ENCODE measurements at places on chromosomes 12 and 14.

DNA sequence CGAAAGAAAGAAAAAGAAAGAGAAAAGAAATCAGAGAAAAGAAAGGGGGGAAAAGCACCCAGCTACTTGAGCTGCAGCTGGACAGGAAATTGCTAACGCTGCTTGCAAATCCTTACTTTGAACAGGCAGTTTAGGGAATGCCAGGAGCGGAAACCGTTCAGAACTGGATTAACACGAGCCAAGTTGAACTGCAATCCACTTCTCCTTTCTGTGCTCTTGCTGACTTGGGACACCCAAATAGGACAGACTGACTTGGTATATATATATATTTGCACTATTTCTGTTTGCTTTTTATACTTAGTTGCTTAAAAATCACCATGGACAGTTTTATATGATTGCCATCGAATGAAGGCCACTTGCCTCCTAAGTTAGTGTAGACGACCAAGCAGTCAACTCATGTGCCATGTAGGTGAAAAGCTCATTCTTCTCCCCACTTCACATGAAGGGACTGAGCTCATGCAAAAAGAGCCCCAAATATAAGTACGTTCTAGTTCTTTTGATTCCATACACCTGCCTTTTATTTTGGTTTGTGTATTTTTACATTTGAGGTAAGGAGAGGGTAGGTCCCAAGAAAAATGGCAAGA lies 5.5 kb downstream of the DUSP6 start:
- DNase-seq: peak; percentile 88

GRCh38 chr12:67916266-67916970 lies 72.8 kb upstream of the IFNG-AS1 start:
- DNase-seq: no peak

DNA sequence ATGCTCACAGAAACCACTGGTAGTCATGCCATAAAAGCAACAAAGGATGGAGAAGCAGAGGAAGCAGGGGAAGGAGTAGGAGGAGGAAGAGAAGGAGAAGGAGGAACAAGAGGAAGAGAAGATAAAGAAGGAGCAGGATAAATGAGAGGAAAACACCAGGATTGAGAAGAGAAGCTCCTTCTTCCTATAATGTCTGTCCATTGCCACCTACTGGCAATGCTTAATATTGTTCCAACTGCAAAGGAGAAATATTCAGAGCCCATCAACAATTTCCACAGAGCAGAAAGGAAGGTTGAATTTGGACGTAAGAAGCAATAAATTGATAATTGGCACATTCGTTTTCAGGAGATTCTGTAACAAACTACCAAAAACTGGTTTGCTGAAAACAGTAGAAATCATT lies 898.4 kb downstream of the SLC16A7 start:
- peak; percentile 24 for DNase-seq

DNA sequence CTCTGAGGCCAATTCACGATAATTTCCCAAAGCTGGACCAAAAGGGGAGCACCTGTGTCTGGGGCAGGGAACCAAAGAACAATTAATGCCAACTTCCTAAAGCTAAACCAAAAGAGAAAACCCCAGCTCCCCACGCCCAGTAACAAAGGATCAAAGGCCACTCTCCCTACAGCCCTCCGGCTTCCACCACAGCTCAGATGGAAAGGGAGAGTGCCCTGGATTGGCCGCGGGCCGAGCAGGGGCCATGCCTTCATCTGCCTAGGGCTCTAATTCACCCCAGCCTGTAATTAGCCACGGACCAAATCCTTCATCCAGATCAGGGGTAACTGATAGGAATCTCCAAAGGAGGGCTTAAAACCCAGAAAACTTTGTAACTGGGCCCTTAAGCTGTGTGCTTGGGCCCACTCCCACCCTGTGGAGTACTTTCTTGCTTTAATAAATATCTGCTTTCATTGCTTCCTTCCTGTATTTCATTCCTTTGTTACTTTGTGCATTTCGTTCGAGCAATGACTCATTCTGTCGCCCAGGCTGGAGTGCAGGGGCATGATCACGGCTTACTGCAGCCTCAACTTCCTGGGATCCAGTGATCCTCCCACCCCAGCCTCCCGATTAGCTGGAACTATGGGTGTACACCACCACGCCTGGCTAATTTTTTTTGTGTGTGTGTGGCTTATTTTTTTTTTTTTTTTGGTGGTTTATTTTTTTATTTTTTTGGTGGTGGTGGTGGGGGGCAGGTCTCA lies 65.5 kb upstream of the PPP4R3A start:
- DNase-seq: no peak

DNA sequence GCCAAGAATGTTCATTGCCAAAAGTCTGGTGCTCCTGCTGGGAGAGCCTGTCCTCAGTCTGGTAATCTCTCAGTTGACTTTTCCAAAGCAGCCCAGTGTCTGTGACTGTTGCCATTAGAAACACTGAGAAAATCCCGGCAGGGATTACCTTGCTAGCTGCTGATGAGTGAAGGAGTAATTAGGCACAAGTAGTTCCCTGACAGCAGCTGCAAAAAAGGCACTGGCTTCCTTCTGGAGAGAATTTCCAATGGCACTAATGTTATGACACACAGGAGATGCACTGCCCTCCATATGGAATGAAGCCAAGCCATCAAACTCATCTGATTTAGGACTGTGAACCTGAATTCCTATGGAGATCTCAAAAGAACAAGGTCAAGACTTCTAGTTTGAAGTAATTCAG lies 1321.2 kb upstream of the SEL1L start:
- no peak for DNase-seq

DNA sequence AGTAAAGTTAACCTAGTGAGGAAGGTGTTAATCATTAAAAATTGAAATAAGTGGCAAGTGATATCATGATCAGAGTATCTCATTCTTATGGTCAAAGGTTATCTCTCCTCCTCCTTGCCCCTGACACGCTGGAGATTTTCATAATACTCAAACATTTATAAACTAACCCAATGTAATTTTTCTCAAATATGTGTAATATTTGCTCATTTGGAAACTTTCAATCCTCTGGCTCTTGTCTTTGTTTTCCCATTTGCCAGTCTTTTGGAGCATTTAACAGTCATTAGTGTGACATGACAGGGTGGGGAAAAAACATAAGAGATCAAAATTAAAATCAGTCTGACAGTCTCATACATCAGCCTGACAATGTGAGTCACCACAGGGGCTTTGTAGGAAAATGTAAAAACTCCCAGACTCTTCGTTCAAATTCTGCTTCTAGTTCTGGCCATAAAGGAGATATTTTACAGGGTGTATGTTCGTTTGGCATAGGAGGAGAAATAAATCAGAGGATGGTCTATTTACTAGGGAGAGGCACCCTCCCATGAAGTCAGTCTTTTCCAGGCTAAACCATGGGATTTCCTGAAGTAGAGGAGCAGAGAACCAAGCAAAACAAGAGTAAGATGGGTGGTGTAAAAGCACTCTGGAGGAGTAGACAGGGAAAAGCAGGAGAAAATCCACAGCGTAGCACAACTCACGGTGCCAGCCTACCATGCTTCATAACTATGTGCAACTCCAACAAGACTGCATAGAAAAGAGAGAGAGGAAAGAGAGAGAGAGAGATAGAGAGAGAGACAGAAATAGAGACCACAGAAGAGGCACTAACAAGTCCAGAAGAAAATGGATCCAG lies 369.2 kb upstream of the PDE3A start:
- no peak for DNase-seq

GRCh38 chr12:26197832-26198231 lies 2.5 kb downstream of the SSPN start:
- DNase-seq: no peak

- no peak for DNase-seq
Measured at GRCh38 chr12:18443768-18444437, 182.6 kb downstream of the PIK3C2G start.

DNA sequence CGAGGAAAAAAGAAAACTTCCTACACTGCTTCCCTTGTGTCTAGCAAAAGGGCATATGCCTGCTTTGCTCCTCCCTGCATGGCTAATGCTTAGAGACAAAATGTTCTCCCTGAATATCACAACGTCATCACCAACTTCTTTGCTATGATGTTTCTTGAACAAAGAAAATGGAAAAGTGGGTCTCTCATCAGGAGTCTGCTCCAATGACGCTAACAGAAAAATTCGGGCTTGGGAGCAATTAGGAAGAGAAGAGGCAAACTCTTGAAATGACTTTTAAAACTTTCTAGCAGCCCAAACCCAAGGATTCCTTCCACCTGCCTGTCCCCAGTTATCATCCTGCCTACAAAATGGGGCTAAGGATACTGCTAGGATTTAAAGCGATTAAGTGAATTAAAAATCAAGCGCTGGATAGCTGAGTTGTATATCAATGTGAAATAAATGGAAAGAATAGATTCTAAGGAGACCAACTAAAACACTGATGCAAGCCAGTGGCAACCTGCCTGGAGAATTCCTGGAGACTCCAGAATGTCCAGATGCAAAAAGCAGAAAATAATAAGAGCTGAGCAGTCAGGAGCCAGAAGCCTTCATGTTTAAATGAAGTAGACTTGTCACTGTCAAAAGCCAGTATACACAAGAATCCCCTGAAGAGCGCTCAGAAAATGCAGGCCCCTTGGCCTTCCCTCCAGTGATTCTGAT lies 183.8 kb downstream of the DPF3 start:
- DNase-seq: no peak

- DNase-seq: no peak
Measured at GRCh38 chr14:99717682-99718013, 33.5 kb downstream of the CYP46A1 start.

Measured in common myeloid progenitor, CD34-positive (primary cell).